ENCODE measurements at places on chromosomes 6 and 20. TPM values are rescaled to one million over a fixed set of nuclear protein-coding genes. Genes with fewer than 3 reads are reported as not detected.

Gene TMEM239
- total RNA-seq = not detected

Gene ABHD16B
- total RNA-seq = not detected

Gene AGPAT4
- total RNA-seq = 15.5 TPM

Gene OR2J3
- total RNA-seq = not detected

Gene C4B
- total RNA-seq = 6.3 TPM

Gene OPRM1
- not detected for total RNA-seq

Gene SLC22A23
- total RNA-seq = 11.5 TPM

Gene PACRG
- 0.71 TPM for total RNA-seq

Gene SEC63
- total RNA-seq = 51.3 TPM

Gene ZFP57
- not detected for total RNA-seq

Gene PHF3
- 51.1 TPM for total RNA-seq

All from HCT116 (cell line).